ENCODE measurements at places on chromosomes 5 and 9.

DNA sequence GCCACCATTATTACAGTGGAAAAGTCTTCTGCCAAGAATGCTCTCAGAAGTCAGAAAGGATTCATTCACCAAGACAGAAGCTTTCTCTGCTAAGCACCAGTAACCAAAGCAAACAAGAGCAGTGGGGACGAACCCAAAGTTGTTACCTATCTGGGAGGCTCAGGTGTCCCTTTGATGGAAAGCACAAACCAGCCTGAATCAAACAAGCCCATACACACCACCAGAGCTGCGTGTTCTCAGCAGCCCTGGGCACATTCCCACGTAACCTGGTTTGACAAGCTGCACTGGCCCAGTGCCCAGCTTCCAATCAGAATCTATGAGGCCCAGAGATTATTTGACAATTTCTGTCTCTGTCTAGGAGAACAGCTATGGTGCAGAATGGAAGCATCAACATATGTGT lies 252.6 kb downstream of the ACTL7B start:
- DNase-seq: no peak

DNA sequence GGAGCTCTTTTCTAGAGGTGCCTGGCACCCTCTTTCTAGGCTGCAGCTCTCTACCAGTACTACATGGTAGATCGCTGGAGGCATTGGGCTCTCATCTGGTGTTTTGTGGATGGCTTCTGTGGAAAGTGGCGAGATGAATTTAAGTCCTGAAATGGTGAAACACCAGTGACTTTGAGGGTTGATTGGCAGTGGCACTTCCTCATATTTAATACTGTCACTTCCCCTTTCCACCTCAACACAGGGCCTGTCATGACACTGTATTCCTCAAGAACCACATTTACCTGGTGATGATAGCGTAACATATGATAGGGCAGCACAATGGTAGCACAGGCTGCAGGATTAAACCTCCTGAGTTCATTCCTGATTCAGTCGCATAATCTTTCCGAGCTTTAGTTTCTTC lies 132.1 kb downstream of the KDM4C start:
- DNase-seq: no peak

DNA sequence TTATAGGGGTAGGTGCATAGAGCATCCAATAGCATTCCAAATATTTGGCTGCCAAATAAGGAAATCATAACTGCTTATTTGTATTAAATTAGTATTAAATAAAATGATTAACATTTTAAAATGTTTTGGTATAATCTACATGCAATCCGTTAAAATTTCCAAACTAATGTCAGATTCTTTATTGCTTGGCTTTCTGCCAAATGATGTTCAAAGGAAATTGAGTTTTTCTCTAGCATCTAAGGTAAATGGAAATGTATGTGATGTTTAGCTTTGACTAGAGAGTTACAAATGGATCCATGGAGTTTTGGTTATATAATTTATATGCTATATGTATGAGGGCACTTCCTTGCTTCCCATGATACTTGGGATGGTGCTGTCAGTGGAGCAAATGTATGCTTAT lies 121.7 kb downstream of the ZCCHC7 start:
- DNase-seq: no peak

- DNase-seq: no peak
Measured at GRCh38 chr9:122372856-122373845, 2.3 kb downstream of the PTGS1 start.

DNA sequence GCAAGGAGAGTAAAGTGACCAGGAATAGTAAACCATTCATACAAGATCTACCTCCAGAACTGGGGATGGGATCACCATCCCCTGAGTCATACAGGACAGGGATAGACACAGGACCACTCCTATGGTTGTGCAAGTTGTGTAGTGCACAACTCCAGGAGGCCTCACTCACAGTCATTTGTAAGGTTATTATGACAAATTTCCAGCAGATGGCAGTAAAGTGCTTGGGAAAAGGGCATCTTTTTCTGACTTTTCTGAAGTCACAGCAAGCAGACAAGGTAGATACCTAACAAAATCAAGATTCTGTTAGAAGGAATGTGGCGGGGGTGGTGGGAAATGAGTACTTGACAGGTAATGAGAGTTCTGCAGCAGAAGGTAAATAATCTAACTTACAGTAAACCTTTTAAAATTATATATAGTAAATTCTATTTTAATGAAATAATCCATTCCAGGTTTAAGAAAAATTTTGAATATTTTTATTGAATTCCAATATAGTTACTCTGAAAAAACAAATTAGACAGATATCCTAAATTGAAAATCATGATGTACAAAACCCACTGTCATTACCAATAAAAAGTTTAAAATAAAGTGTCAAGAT lies 16.7 kb upstream of the KIF27 start:
- DNase-seq: peak; percentile 74

DNA sequence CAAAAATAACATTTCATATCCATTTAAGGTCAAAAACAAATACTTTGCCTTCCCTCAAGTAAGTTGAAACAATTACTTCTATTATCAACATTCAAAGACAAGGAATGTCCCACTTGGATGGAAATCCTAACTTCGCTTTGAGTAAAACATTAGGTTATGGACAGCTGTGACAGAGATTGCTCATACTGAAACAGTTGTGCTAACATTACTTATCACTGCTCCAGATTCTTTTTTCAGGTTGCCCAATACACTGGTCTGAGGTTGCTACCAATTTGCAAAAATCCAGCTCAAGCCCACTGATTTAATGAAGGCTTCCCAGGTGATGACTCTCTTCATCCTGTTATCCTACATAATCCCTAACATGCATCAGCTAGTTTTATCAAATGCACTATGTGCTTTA lies 98.3 kb downstream of the UBAP2 start:
- DNase-seq: no peak

DNA sequence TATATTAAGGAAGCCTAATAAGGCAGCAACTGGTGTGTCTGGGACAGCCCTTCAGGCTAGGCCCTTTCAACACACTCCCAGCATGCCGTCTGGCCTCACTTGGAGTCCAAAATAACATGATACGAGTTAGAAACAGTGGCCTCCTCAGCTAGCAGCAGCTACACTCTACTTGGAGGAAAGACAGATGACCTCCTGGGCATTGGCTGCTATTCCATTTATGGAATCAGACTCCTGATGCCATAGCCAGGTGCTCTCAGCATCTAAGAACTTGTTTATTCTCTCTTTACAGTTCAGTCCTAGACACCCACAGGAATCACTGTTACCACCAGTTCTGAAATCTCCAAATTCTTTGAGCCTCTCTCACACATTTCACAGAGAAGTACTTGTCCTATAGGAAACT lies 31.8 kb downstream of the RUSC2 start:
- no peak for DNase-seq

DNA sequence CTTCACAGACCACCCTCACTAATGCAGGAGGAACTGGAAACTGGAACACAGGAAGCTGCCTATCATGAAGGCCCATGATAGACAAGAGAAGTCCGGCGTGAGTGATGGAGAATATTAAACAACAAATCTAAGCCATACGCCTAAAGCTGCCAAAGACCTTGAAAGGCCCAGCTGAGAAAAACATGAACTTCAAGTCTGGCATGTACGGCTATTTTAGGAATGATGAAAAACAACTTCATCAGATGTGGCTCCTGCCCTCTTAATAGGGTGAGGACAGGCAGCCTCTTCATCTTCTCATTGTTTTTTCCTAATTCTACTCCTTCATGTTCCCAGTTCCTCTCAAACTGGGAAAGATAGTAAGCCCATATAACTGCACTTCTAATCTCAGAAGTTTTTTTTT lies 20.3 kb downstream of the FBP1 start:
- DNase-seq: no peak

DNA sequence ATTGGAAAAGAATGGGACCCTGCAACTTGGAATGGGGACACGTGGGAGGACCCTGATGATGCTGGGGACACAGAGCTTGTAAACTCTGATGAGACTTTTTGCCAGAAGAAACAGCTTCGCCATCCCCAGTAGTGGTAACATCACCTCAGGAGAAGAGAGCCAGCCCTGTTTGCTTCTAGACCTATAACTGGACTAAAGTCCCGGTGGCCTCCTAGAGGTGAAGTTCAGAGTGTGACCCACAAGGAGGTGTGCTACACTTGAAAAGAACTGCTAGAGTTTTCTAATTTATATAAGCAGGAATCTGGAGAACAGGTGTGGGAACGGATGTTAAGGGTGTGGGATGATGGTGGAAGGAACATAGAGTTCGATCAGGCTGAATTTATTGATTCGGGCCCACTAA lies 19.8 kb downstream of the NSA2 start:
- no peak for DNase-seq

- DNase-seq: no peak
Measured at GRCh38 chr9:23702311-23702922, 123.6 kb downstream of the ELAVL2 start.

DNA sequence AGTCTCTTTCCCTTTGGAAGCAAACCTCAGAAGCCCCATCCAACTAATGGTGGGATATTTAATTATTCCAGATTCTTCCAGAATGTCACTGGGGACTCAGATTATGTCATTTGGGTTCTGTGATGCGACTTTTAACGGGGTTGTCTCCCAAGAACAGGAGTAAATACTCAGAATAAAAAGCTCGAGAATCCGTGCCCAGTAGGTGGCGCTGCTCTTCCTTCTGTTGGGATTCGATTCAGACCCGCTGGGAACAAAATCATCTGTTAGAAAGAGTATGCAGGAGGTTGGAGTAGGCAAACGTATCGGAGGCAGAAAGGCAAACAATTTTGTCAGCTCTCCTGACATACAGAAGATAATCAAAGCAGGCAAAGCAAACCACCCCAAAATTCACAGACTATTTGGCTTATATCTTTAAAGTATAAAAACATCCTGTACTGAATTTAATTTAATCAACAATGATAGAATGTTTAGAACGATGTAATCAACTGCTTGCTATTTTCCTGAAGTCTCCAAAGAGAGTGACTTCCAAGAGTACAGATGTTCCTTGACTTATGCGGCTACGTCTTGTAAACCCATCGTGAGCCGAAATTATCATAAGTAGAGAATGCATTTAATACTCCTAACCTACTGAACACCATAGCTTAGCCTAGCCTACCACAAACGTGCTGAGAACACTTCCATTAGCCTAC lies 169.8 kb upstream of the RAI14 start:
- DNase-seq: peak; percentile 47

GRCh38 chr5:32711681-32712480 lies 760 bp downstream of the NPR3 start:
- DNase-seq: no peak

- no peak for DNase-seq
Measured at GRCh38 chr5:92850886-92851285, 730.1 kb downstream of the NR2F1-AS1 start.

DNA sequence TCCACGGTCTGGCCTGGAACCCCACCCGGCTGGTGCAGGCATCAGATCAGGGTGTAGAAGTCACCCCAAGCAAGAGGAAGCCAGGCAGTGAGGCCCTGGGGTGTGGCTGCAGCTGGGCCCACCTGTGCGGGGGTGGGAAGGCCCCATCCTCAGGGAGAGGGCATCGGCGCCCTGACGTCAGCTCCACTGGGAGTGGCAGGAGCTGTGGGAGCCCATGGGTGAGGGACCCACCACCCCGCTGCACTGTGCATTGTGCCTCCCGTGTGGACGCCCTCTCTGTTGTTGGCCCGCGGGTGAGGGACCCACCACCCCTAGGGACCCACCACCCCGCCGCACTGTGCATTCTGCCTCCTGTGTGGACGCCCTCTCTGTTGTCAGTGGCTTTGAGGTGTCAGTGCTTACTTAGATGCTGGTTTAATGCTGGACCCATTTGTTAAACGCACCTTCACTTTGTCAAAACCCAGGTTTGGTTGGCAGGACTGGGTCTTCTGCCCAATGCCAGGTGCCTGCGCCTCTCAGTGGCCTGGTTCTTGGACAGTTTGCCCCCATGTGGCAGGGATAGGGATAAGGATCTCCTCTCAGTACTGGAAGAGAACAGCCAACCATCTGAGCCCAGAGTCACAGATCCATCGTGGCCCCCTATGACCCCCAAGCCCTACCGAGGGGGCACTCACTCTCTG lies 6.9 kb upstream of the EXOC3 start:
- no peak for DNase-seq

- no peak for DNase-seq
Measured at GRCh38 chr9:6873857-6874256, 116.1 kb downstream of the KDM4C start.

- no peak for DNase-seq
Measured at GRCh38 chr9:78215706-78216105, 20.2 kb upstream of the CEP78 start.

GRCh38 chr5:51378448-51379330 lies 4.6 kb upstream of the ISL1 start:
- DNase-seq: no peak

DNA sequence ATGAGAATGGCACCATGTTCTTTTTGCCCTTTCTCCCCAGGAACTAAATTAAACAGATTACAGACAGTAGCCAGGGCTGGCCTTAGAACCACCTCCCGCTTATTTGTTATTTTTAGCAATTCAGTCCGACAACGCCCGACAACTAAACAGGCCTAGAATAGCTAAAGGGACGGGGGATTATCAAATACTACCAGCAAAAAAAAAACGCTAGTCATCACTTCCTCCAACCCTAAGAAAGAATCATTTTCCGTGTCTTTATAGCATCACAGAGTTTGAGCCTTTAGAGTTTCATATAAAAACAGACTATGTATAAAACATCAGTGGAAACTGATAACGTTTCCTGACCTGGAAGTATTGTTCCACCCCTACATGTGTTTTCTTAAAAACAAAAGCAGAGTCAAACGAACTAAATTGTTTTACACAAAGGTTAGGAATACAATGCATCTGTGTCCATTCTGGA lies 35.3 kb downstream of the PFDN1 start:
- no peak for DNase-seq

GRCh38 chr5:144169904-144170275 lies 569 bp downstream of the YIPF5 start:
- DNase-seq: no peak

GRCh38 chr9:129235041-129235930 lies 57.2 kb upstream of the IER5L start:
- DNase-seq: no peak

DNA sequence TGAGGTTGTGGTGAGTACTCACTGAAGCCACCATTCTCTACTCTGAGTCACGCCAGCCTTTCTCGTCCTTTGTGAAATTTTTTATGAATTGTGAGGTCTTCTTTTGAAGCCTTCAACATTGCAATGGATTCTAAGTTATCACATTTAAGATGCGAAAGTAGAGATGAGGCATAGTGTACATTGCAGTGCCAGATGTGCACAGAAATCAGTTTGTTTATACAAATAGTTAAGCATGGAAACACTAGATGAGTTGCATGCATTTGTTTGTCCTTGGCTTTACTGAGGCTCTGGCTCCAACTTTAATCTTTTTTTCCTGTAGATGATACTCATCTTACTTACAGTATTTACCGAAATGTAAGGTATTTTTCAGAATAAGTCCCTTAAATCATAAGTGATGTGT lies 453.7 kb upstream of the RIOK2 start:
- DNase-seq: no peak

DNA sequence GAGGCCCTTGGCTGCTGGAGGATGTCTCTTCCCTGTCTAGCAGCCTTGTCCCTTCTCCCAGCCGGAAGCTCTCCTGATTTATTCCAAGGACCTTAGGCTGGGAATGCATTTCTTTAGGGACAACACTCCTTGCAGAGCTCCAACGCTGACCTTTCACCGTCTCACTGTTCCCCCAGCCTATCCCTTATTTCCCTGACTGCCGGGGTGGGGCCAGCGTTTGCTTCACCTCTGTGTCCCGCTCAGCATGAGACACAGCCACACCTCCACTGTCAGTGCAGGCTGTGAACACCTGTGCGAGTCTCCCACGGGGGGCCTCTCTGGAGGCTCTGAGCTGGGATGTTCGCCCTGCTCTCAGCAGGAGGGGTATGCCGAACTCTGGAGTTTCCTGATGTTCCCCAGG lies 106.2 kb upstream of the FCN2 start:
- DNase-seq: no peak

GRCh38 chr9:2411459-2412215 lies 209.9 kb upstream of the VLDLR start:
- DNase-seq: no peak
